Aorta (tissue), 5 donors: ENCODE measurements at places on chromosomes 13 and 19.

DNA sequence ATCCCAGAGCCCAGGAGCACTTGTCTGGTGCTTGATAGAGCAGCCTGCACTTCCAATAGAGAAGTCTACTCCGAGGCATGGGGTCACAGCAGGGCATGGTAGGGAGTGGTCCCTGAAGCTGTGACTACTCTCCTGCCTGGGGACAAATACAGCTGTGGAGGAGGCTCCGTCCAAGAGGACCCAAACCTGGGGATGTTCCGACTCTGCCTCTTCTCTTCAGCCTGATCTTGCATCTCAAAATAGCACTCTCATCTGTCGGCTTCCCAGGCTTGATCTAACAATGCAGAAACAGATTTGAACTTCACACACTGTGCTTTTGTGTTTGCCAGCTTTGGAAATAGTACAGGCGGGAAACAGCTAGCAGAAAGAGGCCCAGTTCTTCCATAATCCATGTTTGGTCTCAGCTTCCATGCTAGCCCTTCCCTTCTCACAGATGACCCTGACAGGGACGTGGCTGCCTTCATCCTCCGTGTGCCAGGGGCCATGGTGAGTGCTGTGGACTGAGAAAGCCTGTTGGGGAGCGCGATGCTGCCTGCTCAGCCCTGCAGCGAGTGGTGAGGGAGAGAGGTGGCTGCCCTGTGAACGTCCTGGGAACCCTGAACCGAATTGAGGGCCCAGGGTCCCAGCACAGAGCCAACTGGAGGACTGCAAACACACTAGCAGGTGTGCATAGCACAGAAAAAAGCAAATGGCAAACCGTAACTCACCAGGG is 150.3 kb upstream of the GPR12 start:
- no peaks in the 10 kb centered on the region for H3K4me1 ChIP-seq
- H3K36me3 ChIP-seq: no peaks in the 10 kb centered on the region
- no peak overlapping the region for H3K4me3 ChIP-seq
- DNase-seq: no peak
- H3K27me3 ChIP-seq: no peaks in the 10 kb centered on the region

- H3K27me3 ChIP-seq: no peaks in the 10 kb centered on the region
- H3K4me3 ChIP-seq: no peak overlapping the region
Measured at GRCh38 chr13:82480415-82480814, 1401.9 kb downstream of the SLITRK1 start.

DNA sequence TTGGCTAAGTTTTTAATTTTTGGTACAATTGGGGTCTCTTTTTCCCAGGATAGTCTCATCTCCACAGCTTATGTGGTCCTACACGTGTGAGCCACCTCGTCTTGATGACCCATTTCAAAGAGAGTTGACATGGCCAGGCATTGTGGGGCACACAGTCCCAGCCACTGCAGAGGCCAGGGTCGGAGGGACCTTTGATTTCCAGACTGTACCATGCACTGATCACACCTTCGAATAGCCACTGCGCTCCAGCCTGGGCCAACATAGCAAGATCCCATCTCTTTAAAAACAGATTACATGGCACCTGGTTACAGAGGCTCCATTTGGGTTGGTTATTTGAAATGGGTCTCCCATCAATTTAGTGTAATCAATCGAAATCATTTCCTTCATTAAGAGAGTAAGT is 71.6 kb downstream of the DPRX start:
- DNase-seq: no peak
- H3K36me3 ChIP-seq: no peaks in the 10 kb centered on the region
- H3K27ac ChIP-seq: no peak overlapping the region
- H3K4me3 ChIP-seq: no peak overlapping the region
- no peaks in the 10 kb centered on the region for H3K4me1 ChIP-seq

DNA sequence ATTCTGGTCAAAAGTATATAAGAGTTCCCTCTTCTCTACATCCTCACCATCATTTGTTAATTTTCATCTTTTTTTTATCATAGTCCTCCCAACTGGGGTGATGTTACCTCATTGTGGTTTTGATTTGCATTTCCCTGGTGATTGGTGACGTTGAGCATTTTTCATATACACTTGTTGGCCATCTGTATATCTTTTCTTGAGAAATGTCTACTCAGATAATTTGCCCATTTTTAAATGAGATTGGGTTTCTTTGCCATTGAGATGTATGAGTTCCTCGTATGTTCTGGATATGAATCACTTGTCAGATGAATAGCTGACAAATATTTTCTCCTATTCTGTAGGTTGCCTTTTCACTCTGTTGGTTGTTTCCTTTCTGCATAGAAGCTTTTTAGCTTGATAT is 2.4 kb downstream of the CD33 start:
- no peaks in the 10 kb centered on the region for H3K27me3 ChIP-seq
- no peaks in the 10 kb centered on the region for H3K36me3 ChIP-seq
- H3K4me3 ChIP-seq: no peak overlapping the region
- H3K27ac ChIP-seq: no peak overlapping the region

GRCh38 chr19:35116072-35116801 is 614 bp downstream of the FXYD3 start:
- DNase-seq: peak; percentile 26
- H3K27me3 ChIP-seq: no peaks in the 10 kb centered on the region
- no peaks in the 10 kb centered on the region for H3K4me1 ChIP-seq
- no peak overlapping the region for H3K4me3 ChIP-seq
- H3K27ac ChIP-seq: no peak overlapping the region

- no peaks in the 10 kb centered on the region for H3K36me3 ChIP-seq
- DNase-seq: no peak
- H3K4me1 ChIP-seq: peaks cover 8% of the 10 kb centered on the region
Measured at GRCh38 chr13:65913173-65913572, 1317.0 kb downstream of the PCDH9 start.

DNA sequence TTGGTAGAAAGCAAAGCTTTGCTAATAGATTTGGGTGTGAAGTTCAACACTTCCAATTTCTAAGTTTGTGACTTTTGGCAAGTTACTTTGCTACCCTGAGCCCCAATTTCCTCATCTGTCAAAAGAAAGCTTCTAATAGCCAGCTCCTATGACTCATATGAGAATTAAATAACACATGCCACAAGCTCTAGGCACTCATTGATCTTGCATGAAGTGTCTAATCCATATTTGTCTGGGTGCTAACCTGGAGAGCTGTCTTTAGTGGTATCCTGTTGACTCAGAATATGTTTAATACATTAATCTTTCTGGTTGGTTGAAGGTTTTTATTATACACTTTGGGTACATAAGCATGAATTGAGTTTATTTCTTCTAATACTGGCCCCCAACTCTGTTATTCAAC is 188.8 kb downstream of the POSTN start:
- H3K4me3 ChIP-seq: no peak overlapping the region
- DNase-seq: no peak
- H3K27me3 ChIP-seq: no peaks in the 10 kb centered on the region
- H3K27ac ChIP-seq: no peak overlapping the region
- no peaks in the 10 kb centered on the region for H3K4me1 ChIP-seq
- H3K36me3 ChIP-seq: no peaks in the 10 kb centered on the region

- no peak for DNase-seq
- H3K27ac ChIP-seq: no peak overlapping the region
- H3K36me3 ChIP-seq: no peaks in the 10 kb centered on the region
- no peaks in the 10 kb centered on the region for H3K4me1 ChIP-seq
- H3K4me3 ChIP-seq: no peak overlapping the region
Measured at GRCh38 chr13:94353167-94353710, 126.2 kb downstream of the DCT start.

DNA sequence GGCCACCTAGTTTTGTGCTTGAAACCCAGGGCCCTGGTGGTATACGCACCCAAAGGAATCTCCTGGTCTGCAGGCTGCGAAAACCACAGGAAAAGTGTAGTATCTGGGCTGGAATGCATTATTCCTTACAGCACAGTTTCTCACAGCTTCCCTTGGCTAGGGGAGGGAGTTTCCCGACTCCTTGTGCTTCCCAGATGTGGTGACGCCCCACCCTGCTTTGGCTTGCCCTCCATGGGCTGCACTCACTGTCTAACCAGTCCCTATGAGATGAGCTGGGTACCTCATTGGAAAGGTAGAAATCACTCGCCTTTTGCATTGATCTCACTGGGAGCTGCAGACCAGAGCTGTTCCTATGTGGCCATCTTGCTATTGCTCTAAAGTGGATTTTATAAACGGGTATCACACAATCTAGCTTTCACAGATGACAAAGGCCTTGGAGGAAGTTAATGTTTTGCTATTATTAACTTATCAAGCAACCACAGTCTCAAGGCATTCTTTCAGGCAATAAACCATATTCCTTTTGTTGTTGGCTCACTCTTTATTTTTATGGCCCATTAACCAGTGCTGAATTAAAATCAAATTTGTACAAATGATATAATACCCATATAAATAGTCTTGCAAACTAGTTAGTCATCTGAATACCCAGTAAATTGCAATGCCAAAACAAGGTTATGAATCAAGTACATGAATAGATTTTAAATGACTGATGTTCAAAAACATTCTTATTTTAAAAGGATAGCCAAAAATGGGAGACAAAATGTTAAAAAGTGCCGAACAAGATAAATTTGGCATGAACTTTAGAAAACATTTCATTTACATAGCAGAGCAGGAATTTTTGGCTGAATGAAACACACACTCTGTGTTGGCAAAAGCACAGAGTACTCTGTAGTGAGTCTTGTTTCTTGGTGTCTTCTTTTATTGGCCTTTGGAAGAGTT is 475.4 kb upstream of the ARGLU1 start:
- H3K4me1 ChIP-seq: peaks cover 4% of the 10 kb centered on the region
- H3K36me3 ChIP-seq: no peaks in the 10 kb centered on the region
- DNase-seq: peak; percentile 73

DNA sequence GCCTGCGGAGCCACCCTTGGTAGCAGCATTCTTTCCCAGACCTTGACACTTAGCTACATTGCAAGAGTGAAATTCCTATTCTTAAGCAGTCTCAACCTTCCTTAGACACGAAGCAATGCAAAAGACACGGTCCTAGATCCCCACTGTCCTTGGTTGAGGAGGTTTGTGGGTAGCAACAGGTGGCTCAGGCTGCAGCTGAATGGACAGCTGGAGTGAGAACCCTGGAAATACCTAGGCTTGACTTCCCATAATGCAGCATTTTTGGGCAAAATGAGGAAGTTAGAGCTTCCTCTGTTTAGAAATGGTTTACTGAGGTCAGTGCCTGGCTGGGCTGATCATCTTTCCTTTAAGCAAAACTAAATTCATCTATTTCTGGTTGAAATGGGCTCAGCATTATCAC is 296.6 kb downstream of the RFC3 start:
- no peak overlapping the region for H3K4me3 ChIP-seq
- H3K27ac ChIP-seq: no peak overlapping the region
- no peaks in the 10 kb centered on the region for H3K4me1 ChIP-seq
- no peaks in the 10 kb centered on the region for H3K27me3 ChIP-seq
- no peaks in the 10 kb centered on the region for H3K36me3 ChIP-seq

DNA sequence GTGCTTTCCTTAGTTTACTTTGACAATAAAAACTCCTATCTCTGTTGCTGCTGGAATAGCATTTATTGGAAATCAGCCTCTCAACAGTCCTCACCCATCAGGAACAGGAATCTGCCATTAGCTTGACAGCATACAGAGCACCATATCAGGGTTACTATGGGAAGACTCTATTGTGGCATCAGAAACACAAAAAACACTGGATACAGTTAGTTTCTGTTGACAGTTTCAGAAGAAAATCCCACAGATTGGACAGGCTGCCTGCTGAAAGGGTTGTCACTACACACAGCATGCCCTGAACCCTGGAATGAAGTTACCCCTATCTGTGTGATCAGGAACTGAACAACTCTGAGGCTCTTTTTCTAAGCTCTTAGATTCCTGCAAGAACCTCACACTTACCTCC is 172.7 kb downstream of the ENOX1 start:
- H3K27me3 ChIP-seq: no peaks in the 10 kb centered on the region
- no peaks in the 10 kb centered on the region for H3K4me1 ChIP-seq
- H3K36me3 ChIP-seq: no peaks in the 10 kb centered on the region
- H3K4me3 ChIP-seq: no peak overlapping the region
- DNase-seq: no peak

DNA sequence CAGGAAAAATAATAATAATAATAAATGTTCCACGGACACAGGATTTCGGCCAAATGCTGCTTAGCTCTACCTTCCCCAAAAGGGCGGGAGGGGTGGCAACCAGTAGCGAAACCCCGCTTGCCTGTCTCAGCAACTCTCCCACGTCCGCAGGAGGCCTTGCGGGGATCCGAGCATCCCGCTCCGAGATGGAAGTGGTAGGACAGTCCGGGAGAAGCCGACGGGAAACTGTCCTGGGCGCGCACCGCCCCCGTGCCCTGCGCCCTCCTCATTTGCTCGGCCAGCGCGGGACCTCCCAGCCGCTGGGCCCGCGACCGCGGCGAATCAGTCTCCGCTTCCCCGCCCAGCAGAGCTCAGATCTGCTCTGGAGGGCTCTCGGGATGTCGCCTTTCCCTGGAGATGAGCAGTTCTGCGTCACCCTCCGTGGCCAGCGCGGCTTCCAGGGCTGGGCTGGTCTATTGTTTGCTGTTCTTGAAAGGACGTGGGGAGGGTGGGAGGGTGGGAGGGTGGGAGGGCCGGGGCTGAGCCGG is 48.9 kb upstream of the PABPC3 start:
- peak overlapping the region; percentile 21 for H3K4me3 ChIP-seq
- DNase-seq: no peak
- H3K36me3 ChIP-seq: no peaks in the 10 kb centered on the region

- peaks cover 3% of the 10 kb centered on the region for H3K4me1 ChIP-seq
- H3K27ac ChIP-seq: no peak overlapping the region
- no peaks in the 10 kb centered on the region for H3K36me3 ChIP-seq
- no peaks in the 10 kb centered on the region for H3K27me3 ChIP-seq
- no peak overlapping the region for H3K4me3 ChIP-seq
- DNase-seq: no peak
Measured at GRCh38 chr13:41827507-41828213, 133.2 kb downstream of the VWA8 start.

GRCh38 chr13:32940601-32941000 is 75.6 kb upstream of the KL start:
- H3K27ac ChIP-seq: no peak overlapping the region
- H3K27me3 ChIP-seq: no peaks in the 10 kb centered on the region
- H3K4me3 ChIP-seq: no peak overlapping the region
- H3K36me3 ChIP-seq: no peaks in the 10 kb centered on the region
- no peaks in the 10 kb centered on the region for H3K4me1 ChIP-seq
- DNase-seq: no peak

DNA sequence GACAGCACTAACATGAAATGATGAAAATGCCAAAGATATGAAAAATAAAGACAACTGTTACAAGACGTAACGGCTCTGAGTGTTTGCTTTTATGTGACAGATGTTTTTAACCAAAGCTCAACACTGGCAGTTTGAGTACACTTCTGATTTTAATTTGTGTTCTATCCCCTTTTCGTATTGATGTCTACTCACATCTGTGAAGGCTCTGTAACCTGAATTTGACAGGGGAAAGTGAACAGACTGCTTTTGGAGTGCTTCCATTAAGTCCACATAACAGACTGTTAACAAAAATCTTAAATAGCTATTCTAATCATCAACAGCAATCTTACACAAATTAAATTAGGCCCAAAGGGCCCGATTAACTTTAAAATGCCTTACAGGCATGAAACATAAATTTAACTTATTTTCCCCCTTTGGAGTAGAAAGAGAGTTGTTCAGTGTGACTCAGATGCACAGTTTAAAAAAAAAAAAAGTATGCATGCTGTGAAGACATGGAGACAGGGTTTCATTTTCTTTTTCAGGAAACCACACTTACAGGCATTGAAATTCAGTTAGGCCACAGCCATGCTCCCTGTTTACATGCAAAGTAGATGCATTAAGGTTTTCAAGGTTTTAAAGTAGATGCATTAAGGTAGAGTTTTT is 16.3 kb upstream of the RNASEH2B start:
- H3K4me3 ChIP-seq: no peak overlapping the region
- no peak for DNase-seq
